ENCODE measurements at places on chromosomes 7 and 10. TPM values are rescaled to one million over a fixed set of nuclear protein-coding genes. Genes with fewer than 3 reads are reported as not detected.

The EVX1 gene
- not detected for total RNA-seq

The CALHM3 gene
- not detected for total RNA-seq

The ANKRD22 gene
- not detected for total RNA-seq

The TASOR2 gene
- total RNA-seq, result 97.9 TPM

The FGFR2 gene
- total RNA-seq, result 0.15 TPM

The CFAP58 gene
- total RNA-seq, result 0.36 TPM
